ENCODE measurements at places on chromosomes 11 and 22. TPM values are rescaled to one million over a fixed set of nuclear protein-coding genes. Genes with fewer than 3 reads are reported as not detected.

E2F8 gene
- total RNA-seq = 0.26 TPM

MS4A3 gene
- not detected for total RNA-seq

C11orf42 gene
- total RNA-seq = not detected

BACE1 gene
- total RNA-seq = 70.5 TPM

YAP1 gene
- total RNA-seq = 38.9 TPM

PRPF19 gene
- total RNA-seq = 27.0 TPM

PAMR1 gene
- 0.99 TPM for total RNA-seq

P2RX3 gene
- total RNA-seq = not detected

TTLL8 gene
- not detected for total RNA-seq

CNGA4 gene
- not detected for total RNA-seq

TMEM191B gene
- total RNA-seq = not detected

SERPING1 gene
- 216 TPM for total RNA-seq

SLC17A6 gene
- not detected for total RNA-seq

TSPAN32 gene
- 5.9 TPM for total RNA-seq

TSGA10IP gene
- not detected for total RNA-seq

OR52L1 gene
- total RNA-seq = not detected

BTBD18 gene
- not detected for total RNA-seq

NCAPH2 gene
- total RNA-seq = 35.9 TPM

PIH1D2 gene
- not detected for total RNA-seq

MN1 gene
- 1.0 TPM for total RNA-seq

FXYD2 gene
- 396 TPM for total RNA-seq

GRIA4 gene
- total RNA-seq = not detected

F2 gene
- total RNA-seq = not detected

NAALADL1 gene
- total RNA-seq = 11.5 TPM

KLHL35 gene
- total RNA-seq = 4.6 TPM

FAM180B gene
- 0.66 TPM for total RNA-seq

THY1 gene
- 6.9 TPM for total RNA-seq

FAM227A gene
- 3.6 TPM for total RNA-seq

SPTBN2 gene
- total RNA-seq = 52.1 TPM

ARHGAP42 gene
- total RNA-seq = 4.7 TPM

DRD4 gene
- total RNA-seq = not detected

PCNX3 gene
- total RNA-seq = 21.8 TPM

NEU3 gene
- 8.6 TPM for total RNA-seq

PHRF1 gene
- 18.2 TPM for total RNA-seq

IFT27 gene
- 7.6 TPM for total RNA-seq

TH gene
- not detected for total RNA-seq

GLB1L2 gene
- total RNA-seq = 10.9 TPM

EXPH5 gene
- 2.9 TPM for total RNA-seq

UBQLNL gene
- 0.52 TPM for total RNA-seq

LGR4 gene
- 120 TPM for total RNA-seq

VPREB1 gene
- not detected for total RNA-seq

GPHA2 gene
- 7.3 TPM for total RNA-seq

CD248 gene
- total RNA-seq = 10.6 TPM

HSPB2 gene
- total RNA-seq = not detected

IGSF9B gene
- total RNA-seq = 3.3 TPM

LDHAL6A gene
- not detected for total RNA-seq

MYOD1 gene
- total RNA-seq = not detected

RIBC2 gene
- total RNA-seq = not detected

NRIP3 gene
- 2.1 TPM for total RNA-seq

PNPLA3 gene
- 0.66 TPM for total RNA-seq

SPECC1L gene
- total RNA-seq = 23.1 TPM

GTSE1 gene
- not detected for total RNA-seq

CBLIF gene
- not detected for total RNA-seq

THAP12 gene
- 47.5 TPM for total RNA-seq

OSM gene
- not detected for total RNA-seq

Measured in body of pancreas (tissue), 4 donors.